ENCODE measurements at places on chromosomes 1 and 21. TPM values are rescaled to one million over a fixed set of nuclear protein-coding genes. Genes with fewer than 3 reads are reported as not detected.

DNA sequence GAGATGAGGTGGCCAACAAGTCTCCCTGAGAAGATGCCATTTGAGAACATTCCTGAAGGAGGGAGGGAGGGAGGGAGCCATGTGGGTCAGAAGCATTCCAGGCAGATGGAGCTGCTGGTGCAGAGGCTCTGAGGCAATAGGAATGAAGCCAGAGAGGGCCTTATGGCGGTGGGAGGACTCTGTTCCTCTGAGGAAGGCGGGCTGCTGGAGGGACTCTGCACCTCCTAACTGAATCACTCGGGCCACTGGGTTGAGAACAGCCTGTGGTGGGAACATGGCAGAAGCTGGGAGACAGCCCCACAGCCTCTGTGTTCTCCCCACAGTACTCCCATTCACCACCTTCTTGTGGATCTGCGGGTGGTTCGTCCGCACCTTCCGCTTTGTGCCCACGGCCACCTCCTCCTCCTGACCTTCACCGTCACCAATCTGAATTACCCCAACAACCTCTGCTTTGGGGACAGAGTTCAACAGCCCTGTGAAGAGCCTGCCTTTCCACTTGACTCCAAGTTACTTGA, 2.4 kb upstream of the TMEM125 start:
- H3K27ac ChIP-seq, result no peak overlapping the region
- no peaks in the 10 kb centered on the region for H3K36me3 ChIP-seq
- no peaks in the 10 kb centered on the region for H3K27me3 ChIP-seq
- DNase-seq, result no peak
- no peaks in the 10 kb centered on the region for H3K4me1 ChIP-seq
- H3K4me3 ChIP-seq, result no peak overlapping the region

- H3K27ac ChIP-seq, result no peak overlapping the region
- H3K4me3 ChIP-seq, result no peak overlapping the region
- peak; percentile 65 for DNase-seq
- H3K4me1 ChIP-seq, result peaks cover 6% of the 10 kb centered on the region
Observed at GRCh38 chr1:24864370-24864777, 65.7 kb downstream of the RUNX3 start.

GRCh38 chr1:24362982-24363614, 43.9 kb downstream of the GRHL3 start:
- no peaks in the 10 kb centered on the region for H3K27me3 ChIP-seq
- H3K4me3 ChIP-seq, result no peak overlapping the region
- no peaks in the 10 kb centered on the region for H3K36me3 ChIP-seq
- no peak overlapping the region for H3K27ac ChIP-seq
- no peak for DNase-seq

GRCh38 chr1:10901091-10901890, 104.8 kb upstream of the CASZ1 start:
- no peak overlapping the region for H3K27ac ChIP-seq
- no peak overlapping the region for H3K4me3 ChIP-seq
- no peaks in the 10 kb centered on the region for H3K27me3 ChIP-seq
- DNase-seq, result peak; percentile 34
- H3K4me1 ChIP-seq, result no peaks in the 10 kb centered on the region

- H3K4me3 ChIP-seq, result no peak overlapping the region
- H3K27ac ChIP-seq, result no peak overlapping the region
- H3K4me1 ChIP-seq, result no peaks in the 10 kb centered on the region
- DNase-seq, result no peak
- H3K36me3 ChIP-seq, result no peaks in the 10 kb centered on the region
Observed at GRCh38 chr1:204307334-204307883, 52.3 kb downstream of the PLEKHA6 start.

DNA sequence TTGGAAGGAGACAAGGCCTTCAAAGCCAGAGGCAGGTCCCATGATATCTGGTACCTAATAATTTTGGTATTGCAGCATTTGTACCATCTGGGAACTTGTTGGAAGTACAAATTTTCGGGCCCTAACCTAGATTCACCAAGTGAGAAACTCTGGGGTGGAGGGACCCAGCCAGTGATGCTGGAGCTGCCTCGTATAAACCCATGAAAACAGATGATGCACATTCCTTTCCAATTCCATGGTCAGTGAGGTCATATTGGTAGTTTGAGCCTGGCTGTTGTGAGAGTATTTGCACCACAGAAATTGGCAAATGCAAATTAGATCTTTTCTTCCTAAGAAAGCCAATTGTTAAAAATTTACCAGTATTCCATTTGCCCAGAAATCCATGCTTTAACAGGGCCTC, 269.6 kb upstream of the PLXNA2 start:
- H3K27me3 ChIP-seq, result no peaks in the 10 kb centered on the region
- no peak for DNase-seq
- H3K4me3 ChIP-seq, result no peak overlapping the region
- H3K27ac ChIP-seq, result no peak overlapping the region
- no peaks in the 10 kb centered on the region for H3K4me1 ChIP-seq

GRCh38 chr1:198660341-198661261, 21.8 kb downstream of the PTPRC start:
- no peaks in the 10 kb centered on the region for H3K4me1 ChIP-seq
- H3K4me3 ChIP-seq, result no peak overlapping the region
- H3K27me3 ChIP-seq, result no peaks in the 10 kb centered on the region
- H3K27ac ChIP-seq, result no peak overlapping the region
- no peak for DNase-seq

DNA sequence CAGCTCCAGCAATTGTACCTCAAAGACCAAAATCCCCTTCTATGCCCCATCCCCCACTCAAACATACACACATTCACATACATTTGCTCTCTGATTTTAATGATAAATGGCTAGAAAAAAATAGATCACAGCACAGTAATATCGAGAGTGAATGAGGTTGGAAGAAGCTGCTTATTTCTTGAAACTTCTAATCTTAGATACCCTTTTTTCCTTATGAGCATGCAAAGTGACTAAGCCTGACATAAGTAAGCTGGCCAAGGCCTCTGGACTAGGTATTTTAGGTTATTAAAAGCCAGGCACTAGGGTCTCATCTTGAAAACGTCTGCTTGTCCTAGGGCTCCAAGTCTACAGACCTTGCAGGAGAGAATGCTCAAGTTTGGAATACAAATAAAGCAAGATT, 133.6 kb downstream of the TGFBR3 start:
- no peaks in the 10 kb centered on the region for H3K36me3 ChIP-seq
- no peak for DNase-seq
- no peak overlapping the region for H3K27ac ChIP-seq
- no peaks in the 10 kb centered on the region for H3K4me1 ChIP-seq
- H3K27me3 ChIP-seq, result no peaks in the 10 kb centered on the region

GRCh38 chr21:38968887-38969543, 163.3 kb downstream of the ETS2 start:
- H3K27ac ChIP-seq, result no peak overlapping the region
- DNase-seq, result no peak
- no peak overlapping the region for H3K4me3 ChIP-seq
- H3K36me3 ChIP-seq, result no peaks in the 10 kb centered on the region
- no peaks in the 10 kb centered on the region for H3K27me3 ChIP-seq
- no peaks in the 10 kb centered on the region for H3K4me1 ChIP-seq

DNA sequence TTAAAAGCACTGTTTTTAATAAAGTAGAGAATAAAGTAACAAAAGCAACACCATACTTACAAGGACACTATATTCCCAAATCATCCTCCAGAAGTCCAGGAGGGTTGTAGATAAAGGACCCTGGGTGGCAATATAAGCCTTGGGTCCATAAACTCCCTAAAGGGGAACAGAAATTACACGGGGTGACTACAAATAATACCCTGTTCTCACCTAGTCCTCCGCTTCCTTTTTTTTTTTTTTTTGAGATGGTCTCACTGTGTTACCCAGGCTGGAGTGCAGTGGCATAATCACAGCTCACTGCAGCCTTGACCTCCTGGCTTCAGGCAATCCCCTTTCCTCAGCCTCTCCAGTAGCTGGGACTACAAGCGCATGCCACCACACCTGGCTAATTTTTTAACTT, 13.1 kb downstream of the PTPN22 start:
- H3K27ac ChIP-seq, result no peak overlapping the region
- H3K27me3 ChIP-seq, result no peaks in the 10 kb centered on the region
- no peak for DNase-seq
- H3K36me3 ChIP-seq, result no peaks in the 10 kb centered on the region

DNA sequence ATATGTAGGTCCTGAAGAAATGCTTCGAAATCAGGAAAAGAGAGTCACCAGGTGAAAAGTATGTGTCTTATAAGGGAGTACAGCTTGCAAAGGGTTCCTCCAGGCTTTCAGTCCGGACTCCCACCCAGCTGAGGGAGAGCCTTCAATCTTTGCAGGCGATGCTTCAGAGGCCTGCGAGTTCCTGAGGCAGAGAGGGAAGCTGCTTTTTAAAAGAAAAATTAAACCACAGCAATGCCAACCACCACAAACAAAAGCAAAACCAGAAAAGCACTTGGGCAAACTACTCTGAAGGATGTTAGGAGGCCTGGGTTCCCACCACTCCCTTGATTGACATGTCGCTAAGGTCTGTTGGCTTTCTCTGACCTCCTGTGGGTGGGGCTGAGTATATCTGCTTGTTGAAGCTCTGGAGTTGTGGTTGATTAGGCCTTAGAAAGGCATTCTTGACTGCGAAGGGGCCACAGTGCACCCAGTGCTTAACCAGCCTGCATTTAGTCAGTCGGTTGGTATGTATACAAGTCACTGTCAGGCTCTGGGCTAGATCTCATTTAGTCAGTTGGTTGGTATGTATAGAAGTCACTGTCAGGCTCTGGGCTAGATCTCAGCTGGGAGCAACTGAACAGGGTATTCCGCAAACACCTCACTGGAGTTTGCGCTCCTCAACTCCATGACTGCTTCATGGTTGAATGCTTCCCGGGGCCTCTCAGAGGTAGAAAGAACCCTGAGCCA, 1.2 kb downstream of the NIPAL3 start:
- peaks cover 9% of the 10 kb centered on the region for H3K4me1 ChIP-seq
- H3K27ac ChIP-seq, result peak overlapping the region; percentile 76
- peak; percentile 60 for DNase-seq
- no peaks in the 10 kb centered on the region for H3K27me3 ChIP-seq

ESPN gene
- 74.3 TPM for total RNA-seq

CHIA gene
- total RNA-seq, result not detected

NR1I3 gene
- total RNA-seq, result not detected

PRELP gene
- total RNA-seq, result 9.3 TPM

PTPN22 gene
- 3.7 TPM for total RNA-seq

KRTAP21-2 gene
- not detected for total RNA-seq

WARS2 gene
- 18.1 TPM for total RNA-seq

TRIM63 gene
- not detected for total RNA-seq

CLCNKB gene
- total RNA-seq, result 0.12 TPM

KRTAP19-4 gene
- not detected for total RNA-seq

All from colonic mucosa (tissue), 4 donors.